ENCODE measurements at places on chromosomes 5 and 9.
A peak's percentile ranks its signal among the peaks of the same experiment; 100 is the strongest.

DNA sequence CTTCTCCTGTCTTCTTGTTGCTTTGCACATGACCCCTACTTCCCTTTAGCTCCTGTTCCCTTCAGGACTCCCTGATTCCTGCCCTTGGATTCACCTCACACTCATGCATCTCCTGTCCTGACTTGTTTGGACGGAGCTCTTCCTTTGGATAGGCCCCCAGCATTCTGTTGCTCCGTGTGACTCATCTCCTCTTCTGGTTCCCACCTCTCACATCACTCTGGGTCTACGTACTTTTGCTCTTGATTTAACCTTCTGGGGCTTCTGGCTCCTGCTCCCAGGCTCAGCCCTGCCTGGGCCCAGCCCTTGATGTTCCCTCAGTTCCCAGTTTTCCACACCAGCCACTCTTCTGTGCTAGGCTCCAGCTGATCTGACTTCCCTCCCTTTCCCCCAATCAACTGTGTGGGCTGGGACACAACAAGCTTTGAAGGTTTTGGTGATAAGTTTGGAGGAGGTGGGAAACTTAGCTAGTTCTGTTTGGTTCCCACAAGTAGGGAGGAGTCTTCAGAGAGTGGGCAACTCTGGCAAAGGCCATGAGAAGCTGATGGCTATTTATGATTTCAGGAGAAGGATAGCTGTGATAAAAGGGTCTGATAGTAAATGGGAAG, 331.5 kb downstream of the ARHGEF28 start:
- ATAC-seq = no peak

DNA sequence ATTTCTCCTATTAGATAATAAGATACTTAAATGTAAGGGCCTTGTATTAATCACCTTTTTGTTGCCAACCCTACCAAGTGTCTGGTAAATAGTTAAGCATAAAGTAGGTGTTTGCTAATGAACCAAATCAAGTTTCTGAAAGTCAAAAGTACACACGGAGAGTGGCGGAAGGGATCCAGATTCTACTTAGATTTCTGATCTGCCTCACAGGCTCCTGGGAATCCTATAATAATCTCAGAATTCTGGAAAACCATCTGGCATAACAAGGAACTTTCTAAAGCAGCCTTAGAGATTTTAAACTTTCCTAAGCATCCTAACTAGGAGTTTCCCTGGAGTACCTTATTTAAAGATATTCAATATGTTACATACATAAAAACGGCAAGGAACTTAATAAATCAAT, 363.2 kb upstream of the SMC2 start:
- ATAC-seq = no peak

DNA sequence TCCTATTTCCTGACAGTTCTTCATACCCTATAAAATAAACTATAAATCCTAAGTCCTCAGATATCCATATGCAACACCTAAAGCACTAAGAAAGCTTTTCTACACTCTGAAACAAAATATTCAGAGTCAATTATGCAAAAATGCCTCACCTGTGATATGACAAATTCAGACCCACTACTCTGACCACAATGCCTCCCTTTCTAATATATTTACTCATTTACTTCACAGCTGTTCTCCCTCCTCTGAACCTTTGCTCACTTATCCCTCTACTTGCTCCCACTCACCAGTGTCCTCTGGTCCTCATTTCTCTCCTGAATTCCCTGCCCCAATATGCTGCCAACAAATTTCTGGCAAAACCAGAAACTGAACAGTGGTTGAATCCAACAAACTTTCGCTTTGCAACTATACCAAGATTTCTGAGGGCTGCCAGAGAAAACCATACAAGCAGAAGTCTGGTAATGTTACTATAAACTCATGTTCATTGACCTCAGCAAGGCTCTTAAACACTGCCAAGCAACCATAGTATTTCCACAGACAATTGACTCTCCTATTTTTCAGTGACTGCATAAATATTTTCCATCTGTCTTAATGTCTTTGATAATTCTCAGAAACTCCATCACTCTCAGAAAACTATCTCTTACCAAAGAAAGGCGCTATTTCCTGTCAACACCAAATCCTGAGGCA, 7.1 kb downstream of the CCNH start:
- ATAC-seq = no peak

GRCh38 chr5:30878746-30879145, 314.7 kb upstream of the CDH6 start:
- no peak for ATAC-seq

GRCh38 chr9:79222483-79222882, 349.3 kb upstream of the TLE4 start:
- no peak for ATAC-seq

DNA sequence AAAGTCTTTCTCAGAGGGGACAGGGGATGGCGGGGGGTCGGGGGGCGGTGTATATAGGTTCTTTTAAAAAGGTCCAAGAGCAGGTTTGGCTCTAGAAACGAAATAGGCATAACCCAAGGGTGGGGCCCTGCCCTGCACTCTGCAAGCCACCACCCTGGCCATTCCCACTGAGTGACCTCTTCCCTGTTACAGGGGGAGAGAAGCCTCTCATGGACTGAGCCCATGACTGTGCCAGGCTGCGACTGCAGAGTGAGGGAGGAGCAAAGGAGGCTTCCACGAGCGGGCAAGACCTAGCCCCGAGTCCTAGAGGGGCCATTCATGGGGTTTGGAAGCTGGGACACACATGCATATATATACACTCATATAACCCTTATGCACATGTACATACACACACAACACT, 10.1 kb upstream of the NXNL2 start:
- ATAC-seq = no peak

DNA sequence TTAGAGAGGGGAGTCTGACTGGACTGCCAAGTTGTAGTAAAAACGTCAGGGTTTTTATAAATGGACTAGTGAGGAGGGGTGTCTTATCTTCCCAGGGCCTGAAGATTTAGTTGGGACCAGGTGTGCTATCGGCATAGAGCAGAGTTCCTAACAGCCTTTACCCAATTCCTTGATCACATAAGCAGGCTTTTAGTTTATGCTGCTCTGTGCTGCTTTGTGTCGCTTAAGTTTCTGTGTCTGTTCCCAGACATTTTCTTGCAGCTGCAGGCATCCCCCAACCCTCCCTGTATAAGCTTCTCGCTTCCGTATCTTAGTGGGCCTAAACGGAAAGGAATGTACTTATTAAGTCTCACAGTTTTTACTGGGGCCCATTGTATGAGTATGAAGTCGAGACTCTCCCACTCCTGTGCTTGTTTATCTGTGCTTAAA, 2.6 kb upstream of the SMC5 start:
- no peak for ATAC-seq

DNA sequence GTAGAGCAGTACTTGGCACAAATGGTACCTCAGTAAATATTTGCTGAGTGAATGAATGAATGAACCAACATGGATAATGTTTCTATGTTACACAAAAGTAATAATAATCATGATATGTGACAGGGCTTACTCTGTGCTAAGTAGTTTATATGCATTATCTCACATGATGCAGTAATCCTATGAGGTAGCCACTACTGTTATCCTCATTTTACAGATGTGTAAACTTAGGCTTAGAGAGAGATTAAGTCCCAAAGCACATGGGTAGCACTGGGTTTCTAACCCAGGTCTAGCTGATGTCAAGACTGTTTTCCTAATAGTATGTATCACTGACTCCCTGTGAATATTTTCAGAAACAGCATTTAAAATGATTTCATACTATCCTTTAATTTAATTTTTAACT, 44.1 kb upstream of the VDAC1 start:
- ATAC-seq = no peak

DNA sequence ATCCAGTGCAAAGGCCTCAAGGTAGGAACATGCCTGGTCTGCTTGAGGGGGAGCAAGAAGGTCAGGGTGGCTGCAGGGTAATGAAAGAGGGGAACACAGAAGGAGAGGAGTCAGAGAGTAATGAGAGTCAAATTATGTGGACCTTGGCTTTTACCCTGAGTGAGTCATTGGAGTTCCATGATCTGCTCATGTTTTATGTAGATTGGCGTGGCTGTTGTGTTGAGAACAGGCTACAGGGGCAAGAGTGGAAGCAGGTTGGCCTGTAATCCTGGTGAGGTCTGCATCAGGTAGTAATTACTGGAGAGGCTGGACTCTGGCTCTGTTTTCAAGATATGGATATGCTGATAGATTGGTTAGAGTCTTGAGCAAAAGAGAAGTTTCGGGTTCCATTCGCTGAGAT, 177.7 kb upstream of the NR3C1 start:
- no peak for ATAC-seq

GRCh38 chr5:60945813-60946187, 795 bp downstream of the NDUFAF2 start:
- peak; percentile 14 for ATAC-seq

GRCh38 chr5:151633892-151634291, 42.8 kb upstream of the FAT2 start:
- ATAC-seq = no peak

DNA sequence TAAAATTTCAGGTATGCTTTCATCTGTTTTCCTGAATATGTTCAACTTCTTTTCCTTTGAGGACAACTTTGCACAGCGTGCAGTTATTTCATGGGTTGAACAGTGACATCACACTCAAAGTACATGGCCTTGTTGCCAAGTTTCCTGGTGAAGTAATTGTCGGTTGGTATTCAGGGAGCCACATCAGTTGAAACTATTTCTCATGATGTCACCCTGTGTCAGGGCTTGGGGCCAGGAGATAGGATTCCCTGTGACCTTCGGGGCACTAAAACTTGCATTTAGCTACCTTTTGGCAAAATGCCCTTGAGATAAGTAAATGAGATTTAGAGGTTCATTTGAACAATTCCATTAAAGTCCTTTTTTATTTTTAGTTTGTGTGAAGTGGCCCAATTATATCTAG, 383.9 kb downstream of the SH3GL2 start:
- ATAC-seq = peak; percentile 68

GRCh38 chr9:99211746-99212145, 10.0 kb downstream of the ALG2 start:
- peak; percentile 16 for ATAC-seq

- no peak for ATAC-seq
These were observed 567.2 kb downstream of the PTPRD start for GRCh38 chr9:10045598-10045997.

GRCh38 chr5:111830333-111830732, 73.3 kb upstream of the NREP start:
- no peak for ATAC-seq

DNA sequence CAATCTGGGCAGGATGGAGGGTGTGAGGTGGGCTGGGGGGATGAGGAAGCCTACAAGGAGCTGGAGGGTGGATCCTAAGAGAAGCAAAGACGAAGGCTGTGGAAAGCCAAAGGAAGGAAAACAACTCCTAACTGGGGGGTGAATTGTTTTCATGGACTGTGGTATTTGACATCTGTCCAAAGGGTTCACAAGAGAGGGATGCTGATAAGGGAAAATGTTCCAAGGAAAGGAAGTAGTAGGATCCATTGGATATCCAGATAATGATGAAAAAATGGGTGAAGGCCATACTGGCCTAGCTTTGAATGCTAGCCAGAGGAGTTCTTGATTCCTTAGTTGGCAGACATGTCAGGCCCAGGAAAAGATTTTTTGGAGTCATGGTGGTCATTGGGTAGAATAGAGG, 51.8 kb upstream of the FOXI1 start:
- no peak for ATAC-seq

DNA sequence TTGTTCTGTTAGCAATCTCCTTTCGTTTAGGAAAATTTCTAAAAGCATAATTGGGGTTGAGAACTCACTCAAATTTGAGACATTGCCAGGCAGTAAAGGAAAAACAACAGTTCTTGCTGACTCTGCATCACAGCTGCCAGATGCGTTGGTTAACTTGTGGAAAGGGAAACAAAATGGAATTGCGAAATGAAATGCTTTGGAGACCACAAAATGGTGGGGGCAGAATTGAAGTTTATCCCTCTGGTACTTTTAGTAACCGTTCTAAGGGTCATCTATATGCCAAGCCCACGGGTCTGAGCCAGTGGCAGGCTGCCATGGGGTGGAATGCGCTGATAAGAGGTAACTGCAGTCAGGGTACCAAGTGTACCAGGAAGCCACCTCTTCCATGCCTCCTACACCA, 28.6 kb upstream of the SELENOP start:
- peak; percentile 66 for ATAC-seq

DNA sequence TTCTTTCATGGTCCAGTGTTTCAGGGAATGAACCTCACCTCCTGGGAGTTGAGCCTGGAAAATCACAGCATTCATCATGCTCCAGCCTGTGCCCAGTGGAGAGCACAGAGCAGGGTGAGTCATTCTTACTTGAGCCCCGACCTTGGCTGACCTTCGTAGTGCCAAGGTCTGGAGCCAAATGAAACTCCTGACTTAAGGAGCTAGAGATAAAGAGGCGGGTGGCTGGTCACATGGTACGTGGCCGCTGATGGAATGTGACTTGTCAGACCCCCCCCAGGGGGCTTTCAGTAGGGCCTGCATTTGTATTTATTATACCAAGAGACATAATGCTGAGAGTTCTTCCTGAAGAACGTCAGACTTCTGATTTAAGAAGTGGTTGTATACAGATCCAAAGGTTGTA, 15.0 kb upstream of the PIP5K1B start:
- peak; percentile 34 for ATAC-seq

GRCh38 chr5:107248066-107248695, 422.6 kb downstream of the EFNA5 start:
- no peak for ATAC-seq

- ATAC-seq = no peak
These were observed 6.6 kb upstream of the LMX1B start for GRCh38 chr9:126607086-126607485.

DNA sequence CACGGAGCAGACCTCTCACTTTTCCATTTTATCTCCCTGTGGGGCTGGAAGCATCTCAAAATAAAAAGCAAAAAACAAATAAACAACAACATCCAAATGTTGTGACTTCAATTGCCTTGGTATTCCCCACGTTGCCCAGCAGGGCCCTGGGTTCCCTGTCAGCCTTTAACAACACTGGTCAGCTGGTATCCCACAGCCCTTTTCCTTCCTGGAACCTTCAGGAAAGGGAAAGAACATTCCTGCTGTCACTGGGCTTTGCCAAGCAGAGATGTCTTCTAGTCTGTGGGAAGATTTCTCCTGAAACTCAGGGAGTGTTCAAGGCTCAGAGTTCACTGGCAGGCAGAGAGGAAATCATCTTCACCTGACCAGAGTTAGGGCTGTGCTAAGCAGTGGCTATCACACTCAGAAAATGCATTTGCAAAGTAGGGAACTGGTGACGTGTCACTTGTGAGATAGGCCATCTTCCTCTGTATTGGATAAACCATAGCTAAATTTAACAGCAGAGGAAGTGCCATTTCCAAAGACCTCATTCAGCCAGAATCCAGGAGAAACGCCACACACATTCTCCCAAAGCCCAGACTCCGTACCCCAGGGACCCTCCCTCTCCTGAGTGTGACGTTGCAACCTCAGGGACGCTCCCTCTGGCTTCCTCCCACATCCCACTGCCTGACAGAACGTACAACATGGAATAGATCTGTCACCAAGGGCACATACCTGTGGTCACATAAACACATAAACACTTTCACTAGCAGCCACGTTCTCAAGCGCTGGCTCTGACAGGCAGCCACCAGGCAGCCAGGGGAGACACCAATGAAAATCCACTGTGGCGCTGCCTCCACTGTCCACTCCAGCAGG, 274.0 kb upstream of the DAPK1 start:
- ATAC-seq = no peak

- no peak for ATAC-seq
These were observed 89.5 kb upstream of the TTC23L start for GRCh38 chr5:34749431-34749873.

- ATAC-seq = no peak
These were observed 539.9 kb downstream of the ZNF608 start for GRCh38 chr5:124206540-124206939.

Data from gastroesophageal sphincter (tissue), 4 donors.